ENCODE measurements at places on chromosomes 11 and 22.
A peak's percentile ranks its signal among the peaks of the same experiment; 100 is the strongest.

GRCh38 chr11:69841859-69842698 is 22.9 kb upstream of the FGF3 start:
- peak; percentile 44 for DNase-seq

GRCh38 chr11:60169264-60169915 is 13.5 kb downstream of the MS4A6A start:
- DNase-seq, result peak; percentile 21

GRCh38 chr22:28773461-28773867 is 969 bp downstream of the CCDC117 start:
- DNase-seq, result no peak

DNA sequence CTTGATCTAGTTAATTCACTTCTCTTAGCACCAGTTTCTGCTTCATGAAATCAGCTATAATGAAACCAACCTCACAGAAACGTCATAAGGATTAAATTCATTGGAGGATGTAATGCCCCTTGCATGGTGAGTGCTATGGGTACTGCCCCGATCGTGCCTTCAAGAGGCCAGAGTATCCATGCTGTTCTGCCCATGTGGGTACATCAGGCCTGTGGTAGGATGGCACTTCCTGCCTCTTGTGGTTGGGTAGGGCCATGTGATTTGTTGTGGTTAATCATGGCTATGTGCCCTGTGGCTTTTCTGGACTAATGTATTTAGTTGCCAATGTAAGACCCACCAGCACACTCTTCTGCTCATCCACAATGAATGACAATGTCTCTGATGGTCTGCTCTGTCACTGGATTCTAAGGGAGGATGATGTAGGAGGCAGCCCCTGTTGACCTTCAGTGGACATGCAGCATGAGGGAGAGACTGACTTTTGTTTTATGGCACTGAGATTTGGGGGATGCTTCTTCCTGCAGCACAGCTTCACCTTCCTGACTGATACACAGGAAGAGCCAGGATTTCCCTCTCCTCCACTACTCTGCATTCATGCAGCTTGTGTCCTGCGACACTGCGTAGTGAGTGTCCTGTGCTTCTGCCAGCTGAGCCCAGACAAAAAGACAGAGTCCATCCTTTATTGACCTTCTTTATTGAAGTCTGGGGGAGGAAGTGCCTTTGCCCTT is 66.2 kb downstream of the DHCR7 start:
- no peak for DNase-seq

GRCh38 chr22:33792832-33793231 is 127.4 kb downstream of the LARGE1 start:
- no peak for DNase-seq

GRCh38 chr11:127115844-127116243 is 115.3 kb upstream of the KIRREL3 start:
- no peak for DNase-seq

DNA sequence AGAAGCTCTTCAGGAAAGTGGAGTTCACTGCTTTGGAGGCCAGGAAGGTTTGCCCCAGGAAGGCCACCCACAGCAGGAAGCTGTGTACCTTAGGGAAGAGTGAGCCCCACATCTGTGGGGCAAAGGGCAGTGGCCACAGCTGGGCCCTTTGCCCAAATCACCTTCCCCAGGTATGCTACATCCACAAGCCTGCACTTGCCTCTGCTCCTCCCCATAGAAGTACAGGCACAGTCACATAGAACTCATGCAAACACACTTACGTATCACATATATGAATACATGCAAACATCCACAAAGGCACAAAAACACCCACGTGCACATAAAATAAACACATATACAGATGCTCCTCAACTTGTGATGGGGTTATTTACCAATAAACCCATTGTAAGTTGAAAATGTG is 2.1 kb downstream of the TRIM29 start:
- peak; percentile 1 for DNase-seq

- no peak for DNase-seq
Observed at GRCh38 chr22:41479671-41480396, 10.9 kb downstream of the ACO2 start.

DNA sequence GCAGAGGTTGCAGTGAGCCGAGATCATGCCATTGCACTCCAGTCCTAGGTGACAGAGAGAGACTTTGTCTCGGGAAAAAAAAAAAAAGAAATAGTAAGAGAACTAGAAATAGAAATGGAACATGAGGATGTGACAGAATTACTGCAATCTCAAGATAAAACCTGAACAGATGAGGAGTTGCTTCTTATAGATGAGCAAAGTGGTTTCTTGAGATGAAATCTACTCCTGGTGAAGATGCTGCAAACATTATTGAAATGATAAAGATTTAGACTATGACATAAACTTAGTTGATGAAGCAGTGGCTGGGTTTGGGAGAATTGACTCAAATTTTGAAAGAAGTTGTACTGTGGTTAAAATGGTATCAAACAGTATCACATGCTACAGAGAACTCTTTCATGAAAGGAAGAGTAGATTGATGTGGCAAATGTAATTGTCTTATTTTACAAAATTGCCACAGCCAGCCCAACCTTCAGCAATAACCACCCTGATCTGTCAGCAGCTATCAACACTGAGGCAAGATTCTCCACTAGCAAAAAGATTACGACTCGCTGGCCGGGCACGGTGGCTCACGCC is 13.7 kb downstream of the XNDC1N start:
- no peak for DNase-seq

- DNase-seq, result no peak
Observed at GRCh38 chr11:106101819-106102218, 24.4 kb downstream of the AASDHPPT start.

DNA sequence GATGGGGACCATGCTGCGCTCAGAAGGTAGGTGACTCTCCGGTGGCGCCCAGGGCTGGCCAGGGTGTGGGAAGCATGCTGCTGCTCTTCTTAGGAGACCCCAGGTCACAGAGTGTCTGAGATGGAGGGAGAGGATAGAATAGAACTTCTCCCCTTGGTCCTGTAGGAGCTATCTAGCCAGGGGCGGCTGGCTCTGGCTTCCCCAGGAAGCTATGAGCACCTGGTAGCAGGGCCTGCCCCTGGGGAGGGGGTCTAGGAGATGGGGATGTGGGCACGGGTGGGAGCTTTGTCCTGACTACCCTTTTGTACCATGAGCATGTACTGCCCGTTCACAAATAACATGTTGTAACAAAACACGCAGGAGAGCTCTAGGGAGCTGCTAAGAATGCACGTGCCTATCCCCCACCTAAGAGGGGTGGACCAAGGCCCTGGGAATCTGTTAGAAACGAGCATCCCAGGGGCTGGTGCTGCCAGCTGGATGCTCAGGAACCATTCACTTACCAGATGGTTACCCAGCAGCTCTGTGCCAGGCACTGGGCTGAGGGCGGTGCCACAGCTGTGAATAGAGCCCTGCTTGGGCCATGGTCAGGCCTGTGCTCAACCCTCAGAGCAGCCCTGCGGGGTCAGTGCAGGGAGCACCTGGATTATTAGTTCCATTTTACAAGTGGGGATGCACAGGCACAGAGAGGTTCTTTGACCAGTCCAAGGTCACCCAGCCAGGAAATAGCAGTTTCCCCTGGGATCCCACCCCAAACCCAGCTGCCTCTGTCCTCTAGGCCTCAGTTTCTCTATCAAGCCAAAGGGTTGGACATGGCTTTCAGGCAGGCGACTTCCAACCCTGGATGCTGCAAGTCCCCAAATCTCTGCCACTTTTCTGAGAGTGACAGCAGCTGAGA is 2.2 kb downstream of the SLC39A13 start:
- DNase-seq, result no peak
